NCI-H446 (cell line): ENCODE measurements at places on chromosomes 7 and 10.

DNA sequence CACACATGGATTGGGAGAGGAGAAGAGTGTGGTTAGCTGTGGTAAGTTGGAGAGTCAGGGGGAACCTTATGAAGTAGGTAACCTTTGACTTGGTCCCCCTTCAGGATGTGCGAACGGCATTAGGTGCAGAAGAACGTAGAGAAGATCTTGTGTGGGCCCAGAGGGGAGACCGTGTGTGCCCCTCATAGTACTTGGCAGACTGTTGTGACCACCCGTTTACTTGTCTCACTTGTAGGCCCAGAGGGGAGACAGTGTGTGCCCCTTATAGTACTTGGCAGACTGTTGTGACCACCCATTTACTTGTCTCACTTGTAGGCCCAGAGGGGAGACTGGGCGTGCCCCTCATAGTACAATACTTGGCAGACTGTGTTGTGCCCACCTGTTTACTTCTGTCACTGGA is 2.6 kb downstream of the GTPBP4 start:
- no peak for DNase-seq

- no peak for DNase-seq
Measured at GRCh38 chr10:28906934-28907333, 229.6 kb downstream of the BAMBI start.

DNA sequence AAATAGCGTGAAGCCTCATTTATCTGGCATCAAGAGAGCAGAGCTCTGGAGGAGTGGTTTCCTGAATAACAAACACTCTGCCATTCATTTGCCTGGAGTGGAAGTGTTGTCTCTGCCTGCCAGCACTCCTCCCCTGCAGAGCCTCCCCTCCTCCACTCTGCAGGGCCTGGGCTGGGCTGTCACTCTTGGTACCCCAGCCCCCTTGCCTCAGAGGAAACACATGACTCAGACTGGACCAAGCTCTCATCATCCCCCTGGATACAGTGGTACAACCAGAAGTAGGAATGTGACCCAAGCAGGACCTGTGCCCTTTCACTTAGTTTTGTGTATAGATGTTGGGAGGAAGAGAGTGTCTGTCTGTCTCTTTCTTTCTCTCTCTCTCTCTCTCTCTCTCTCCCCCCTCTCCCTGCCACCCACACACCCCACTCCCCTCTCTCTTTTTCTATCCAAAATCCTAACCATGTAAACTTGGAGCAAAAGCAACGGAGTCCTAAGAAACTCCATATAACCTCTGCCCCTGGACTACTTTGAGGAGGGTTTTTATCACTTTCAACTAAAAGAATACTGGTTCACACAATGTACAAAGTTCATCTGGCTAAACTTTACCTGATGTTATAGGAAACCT is 43.9 kb downstream of the DOCK4 start:
- DNase-seq = peak; percentile 60

- no peak for DNase-seq
Measured at GRCh38 chr7:53325061-53325460, 289.6 kb downstream of the POM121L12 start.

DNA sequence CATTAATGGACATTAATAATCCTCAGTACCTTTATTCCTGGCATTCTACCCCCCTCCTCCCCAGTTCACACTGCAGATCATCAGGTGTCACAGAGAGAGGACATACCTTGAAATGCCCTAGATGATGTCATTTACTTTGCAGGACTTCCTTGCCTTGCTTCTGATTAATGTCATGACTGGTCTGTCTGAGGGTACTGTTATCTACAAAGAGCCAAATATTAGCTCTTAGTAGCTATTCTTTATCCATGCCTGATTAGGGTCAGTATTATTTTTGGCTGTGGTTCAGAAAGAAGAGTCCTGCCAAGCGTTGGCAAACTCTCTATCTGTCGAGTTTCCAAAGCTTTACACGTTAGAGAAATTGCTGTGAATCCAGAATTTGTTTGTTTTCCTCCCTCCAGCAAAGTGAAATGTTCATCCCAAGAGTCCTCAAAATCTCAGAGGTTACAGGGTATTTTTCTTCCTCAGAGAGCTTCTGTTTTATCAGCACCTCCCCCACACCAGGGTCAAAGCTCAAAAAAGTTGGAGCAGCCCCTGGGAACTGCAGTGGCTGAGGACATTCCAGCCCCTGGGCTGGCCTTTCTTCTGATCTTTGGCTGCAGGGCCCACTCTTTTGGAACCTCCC is 12.6 kb downstream of the SCD start:
- no peak for DNase-seq

DNA sequence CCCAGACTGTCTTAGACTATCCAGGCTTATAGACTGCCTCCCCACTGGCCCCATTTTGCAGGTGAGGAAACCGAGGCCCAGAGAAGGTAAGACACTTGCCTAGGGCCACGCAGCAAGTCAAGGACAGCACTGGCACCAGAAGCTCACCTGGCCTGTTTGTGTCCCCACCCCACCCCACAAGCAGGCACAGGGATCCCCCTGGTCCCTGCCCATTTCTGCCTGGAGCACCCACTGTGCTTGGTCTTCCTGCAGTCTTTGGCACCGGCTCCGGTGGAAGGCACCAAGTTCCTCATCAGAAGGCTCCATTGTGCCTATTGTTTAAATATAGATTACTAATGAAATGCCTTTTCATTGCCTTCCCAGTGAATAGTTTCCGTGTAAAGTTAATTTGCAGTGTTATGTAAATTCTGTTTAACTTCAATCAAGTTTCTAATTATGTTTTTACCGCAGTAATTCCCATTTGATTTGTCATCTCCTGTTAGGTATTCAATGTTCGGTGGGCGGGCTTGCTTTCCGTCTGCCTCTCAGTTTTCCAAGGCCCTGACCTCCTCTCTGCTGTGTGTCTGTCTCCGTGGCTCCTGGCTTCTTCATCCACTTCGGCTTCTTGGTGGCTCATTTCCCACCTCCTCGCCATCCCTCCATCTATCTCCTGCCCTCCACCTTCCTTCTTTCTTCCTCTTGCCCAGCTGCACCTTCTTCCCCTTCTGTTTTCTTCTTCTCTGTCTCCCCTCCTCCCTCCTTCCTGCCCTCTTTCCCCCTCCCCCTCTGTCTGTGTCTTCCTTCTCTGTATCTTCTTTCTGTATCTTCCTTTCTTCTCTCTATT is 75.8 kb downstream of the ZMIZ1 start:
- DNase-seq = no peak

DNA sequence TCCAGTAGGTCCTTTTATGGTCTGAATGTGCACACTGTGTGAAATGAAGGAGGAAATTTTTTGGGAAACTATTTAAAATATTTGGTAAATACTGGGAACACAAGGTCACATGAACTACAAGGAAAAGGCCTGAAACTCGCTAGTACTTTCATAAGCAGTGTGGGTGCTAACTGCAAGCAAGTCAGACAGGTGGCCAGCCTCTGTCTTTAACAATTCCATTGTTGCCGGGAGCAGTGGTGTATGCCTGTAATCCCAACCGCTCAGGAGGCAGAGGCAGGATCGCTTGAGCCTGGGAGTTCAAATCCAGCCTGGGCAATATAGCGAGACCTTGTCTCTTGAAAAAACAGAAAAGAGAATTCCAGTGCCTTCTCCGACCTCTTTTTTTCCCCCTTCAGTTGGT is 37.5 kb downstream of the SMURF1 start:
- DNase-seq = no peak

GRCh38 chr7:97096661-97097060 is 20.8 kb upstream of the SDHAF3 start:
- no peak for DNase-seq

DNA sequence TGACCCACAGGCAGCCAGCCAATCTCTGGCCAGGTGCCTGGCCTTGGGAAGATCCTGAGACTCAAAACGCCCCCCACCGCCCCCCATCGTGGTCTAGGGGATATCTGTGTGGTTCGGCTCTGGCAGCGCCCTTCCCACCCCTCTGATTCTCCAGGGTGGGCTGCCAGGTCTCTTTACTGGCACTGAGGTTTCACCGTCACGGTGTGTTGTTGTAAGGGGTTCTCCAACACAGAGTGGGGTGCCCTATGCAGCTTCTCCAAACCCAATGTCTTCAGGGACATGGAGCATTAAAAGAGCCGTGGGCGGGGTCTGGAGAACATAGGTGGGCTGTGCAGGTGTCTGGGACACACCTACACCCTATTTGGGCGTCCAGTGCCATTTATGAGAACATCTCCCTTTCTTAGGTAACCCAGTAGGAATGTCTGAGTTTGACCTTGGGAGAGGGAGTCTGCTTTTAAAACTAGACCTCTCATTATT is 1.5 kb downstream of the MAFK start:
- DNase-seq = no peak

GRCh38 chr10:49678827-49679479 is 498 bp upstream of the C10orf53 start:
- no peak for DNase-seq

DNA sequence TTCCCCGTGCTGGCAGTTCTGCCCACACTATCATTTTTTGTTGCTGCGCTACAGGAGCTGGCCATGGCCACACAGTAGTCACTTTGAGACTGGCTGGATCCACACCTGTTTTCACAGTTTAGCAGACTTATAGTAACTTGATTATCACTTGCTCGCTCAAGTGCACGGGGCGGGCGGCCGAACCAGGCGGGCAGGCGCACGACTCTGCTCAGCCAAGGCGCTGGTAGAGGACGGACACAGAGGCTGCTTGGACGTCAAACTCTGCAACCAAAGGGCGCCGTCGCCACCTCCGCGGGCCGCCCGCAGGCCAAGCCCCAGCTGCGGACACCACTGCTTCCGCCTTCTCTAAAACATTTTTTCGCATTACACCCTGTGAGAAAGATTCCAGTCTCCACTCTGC is 38.4 kb upstream of the PHYHIPL start:
- DNase-seq = no peak

DNA sequence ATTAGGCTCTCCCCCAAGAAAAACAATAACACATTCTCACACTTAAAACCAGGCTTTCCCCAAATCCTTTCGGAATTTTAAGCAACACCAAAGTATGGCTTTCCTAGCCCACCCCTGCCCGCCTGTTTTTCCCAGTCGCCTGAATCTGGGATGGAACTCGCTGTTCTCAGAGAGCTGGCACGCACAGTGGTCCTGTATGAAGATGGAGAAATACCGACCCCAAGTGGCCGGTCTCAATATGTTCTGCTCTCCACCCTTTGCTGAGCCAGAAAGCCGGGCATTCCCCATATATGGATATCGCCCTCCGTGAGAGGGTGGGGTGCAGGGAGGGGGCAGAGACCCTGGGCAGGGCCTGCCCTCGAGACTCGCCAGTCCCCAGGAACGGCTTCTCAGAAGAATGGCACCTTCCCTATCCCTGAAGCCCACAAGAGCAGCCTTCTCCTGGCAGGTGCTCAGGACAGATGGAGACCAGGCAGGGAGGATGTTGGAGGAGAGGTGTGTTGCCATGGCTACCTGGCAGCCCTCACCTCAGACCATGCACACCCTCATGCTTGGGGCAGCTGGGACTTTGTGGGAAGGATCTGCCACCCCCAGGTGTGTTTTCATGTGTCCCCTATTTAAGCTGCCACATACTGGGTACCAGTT is 3.4 kb downstream of the TACR2 start:
- peak; percentile 45 for DNase-seq

- no peak for DNase-seq
Measured at GRCh38 chr10:78465431-78465830, 431.8 kb downstream of the RPS24 start.

DNA sequence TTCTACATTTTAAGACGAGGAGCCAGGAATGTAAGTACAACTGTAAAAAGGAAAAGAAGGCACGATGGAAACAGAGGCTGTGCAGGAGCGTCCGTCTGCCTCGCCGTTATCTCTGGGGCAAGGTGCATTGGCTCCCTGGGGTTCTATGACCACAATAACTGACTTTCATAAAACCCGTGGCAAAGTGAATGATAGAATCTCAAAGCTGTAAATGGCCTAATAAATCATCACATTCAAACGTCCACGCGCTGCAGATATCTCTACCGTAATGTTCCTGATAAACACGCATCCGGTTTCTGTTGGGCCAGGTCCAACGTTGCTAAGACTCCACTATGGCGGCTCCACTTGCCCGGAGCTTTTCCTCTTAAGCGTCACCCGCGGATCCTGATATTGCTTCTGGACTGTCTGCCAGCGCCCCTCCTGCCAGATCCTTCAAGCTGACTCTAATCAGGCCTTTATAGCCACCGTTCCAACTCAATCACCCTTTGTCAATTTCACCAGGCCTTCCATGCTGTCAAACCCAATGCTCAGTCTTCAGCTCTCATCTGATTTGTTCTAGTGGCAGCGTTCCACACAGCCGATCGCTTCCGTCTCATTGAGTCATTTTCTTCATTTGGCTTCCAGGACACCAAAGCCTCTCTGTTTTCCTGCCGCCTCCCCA is 265.6 kb upstream of the FOXK1 start:
- DNase-seq = no peak

DNA sequence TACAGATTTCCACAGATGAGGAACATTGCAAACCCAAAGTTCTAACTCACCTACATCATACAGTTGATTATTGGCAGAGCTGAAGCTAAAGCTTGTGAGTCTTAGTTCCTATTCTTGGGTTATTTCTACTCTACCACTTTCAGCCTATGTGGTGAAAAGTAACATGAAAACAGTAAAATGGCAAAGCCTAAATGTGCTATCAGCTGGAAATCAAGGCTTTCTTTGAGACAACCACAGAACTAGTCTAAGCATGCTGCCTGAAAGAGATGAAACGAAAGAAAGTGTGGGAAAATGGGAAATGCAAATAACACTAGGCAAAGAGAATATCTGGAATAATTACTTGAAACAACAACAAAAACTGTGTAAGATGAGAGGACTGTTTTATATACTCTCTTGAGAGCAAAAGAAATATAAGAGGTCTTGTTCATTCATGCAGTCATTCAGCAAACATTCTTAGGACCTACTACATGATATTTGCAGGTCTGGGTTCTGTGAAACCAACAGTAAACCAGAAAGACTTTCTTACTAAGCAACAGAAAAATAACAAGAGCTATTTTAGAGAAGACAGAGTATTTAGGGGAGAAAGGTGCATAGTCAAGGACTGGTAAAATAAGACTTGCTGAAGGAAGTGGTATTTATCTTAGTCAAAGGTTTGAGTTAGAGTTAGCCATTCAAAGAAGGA is 437.1 kb downstream of the HTR7 start:
- DNase-seq = no peak

DNA sequence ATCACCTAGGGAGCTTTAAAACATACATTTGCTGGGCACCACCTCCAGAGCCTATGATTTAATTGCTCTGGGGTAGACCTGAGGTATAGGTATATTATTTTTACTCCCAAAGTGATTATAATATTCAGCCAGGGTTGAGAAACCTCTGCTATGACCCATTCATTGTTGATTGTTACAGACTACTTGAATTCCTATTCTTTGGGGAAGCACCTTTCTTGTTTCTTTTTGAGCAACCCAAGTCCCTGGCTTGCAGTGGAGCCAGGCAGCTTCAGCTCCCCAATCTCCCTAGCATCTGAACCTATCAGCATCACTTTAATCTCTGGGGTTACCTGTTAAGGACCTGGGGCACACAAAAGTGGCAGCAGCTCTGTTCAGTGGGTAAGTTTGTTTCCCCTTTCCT is 8.6 kb downstream of the PRKG1 start:
- no peak for DNase-seq

GRCh38 chr10:95303535-95303934 is 12.7 kb upstream of the PDLIM1 start:
- peak; percentile 33 for DNase-seq

DNA sequence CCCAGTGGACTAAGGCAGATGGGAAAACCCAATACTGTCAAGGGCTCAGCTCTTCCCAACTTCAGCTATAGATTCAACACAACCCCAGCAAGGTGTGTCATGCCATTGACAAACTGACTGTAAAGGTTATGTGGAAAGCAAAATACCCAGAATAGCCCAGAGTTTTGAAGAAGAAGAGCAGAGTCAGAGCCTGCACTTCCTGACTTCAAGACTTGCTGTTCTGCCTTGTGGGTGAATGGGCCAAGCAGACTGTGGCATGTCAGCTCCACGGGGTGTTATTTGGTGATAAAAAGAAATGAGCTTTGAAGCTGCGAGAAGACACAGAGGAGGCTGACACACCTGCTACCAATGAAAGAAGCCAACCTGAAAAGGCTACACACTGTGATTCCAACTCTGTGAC is 89.7 kb downstream of the NKX6-2 start:
- DNase-seq = no peak
